IMR-90 (cell line): ENCODE measurements at places on chromosomes 7 and 10. TPM values are rescaled to one million over a fixed set of nuclear protein-coding genes. Genes with fewer than 3 reads are reported as not detected.

- DNase-seq: no peak
These were observed 82.8 kb downstream of the MAPK8 start for GRCh38 chr10:48389272-48389671.

- DNase-seq: no peak
These were observed 260.8 kb downstream of the SNX13 start for GRCh38 chr7:17679458-17679857.

- DNase-seq: no peak
These were observed 27.9 kb upstream of the WDR11 start for GRCh38 chr10:120823266-120823665.

DNA sequence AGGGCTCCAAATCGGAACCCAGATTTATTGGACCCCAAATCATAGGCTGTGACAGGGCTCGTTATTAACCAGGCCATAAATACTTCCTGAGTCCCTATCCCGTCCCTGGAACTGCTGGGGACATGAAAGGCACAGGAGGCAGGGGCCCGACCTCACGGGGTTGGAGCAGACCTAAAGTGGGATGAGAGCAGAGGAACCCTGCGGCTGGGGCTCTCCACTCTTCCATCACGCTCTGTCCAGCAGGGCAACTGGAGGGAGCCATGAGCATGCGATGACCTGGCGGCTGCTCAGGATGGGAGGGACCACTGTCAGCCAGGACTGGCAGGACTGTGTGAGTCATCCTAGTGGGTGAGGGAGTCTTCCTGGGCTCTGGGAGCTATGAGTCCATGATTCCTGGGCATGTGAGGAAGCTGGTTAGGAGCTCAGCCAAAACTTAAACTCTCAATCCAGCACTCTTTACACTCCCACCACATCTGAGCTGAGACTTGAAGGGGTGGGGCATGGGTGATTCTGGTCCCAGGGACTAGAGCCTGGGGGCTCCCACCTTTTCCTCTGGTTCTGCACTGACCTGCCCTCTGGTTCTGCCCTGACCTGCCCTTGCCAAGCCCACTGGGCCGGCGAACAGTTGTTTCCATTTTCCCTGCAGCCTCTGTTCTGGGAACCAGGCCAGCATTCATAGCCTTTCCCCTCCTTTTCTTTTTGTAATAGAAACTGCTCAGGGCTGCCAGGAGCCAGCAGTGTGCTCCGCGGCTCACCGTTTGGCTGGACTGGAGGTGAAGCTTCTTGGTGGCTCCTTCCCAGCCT, 47.1 kb downstream of the SYPL1 start:
- DNase-seq: peak; percentile 88

DNA sequence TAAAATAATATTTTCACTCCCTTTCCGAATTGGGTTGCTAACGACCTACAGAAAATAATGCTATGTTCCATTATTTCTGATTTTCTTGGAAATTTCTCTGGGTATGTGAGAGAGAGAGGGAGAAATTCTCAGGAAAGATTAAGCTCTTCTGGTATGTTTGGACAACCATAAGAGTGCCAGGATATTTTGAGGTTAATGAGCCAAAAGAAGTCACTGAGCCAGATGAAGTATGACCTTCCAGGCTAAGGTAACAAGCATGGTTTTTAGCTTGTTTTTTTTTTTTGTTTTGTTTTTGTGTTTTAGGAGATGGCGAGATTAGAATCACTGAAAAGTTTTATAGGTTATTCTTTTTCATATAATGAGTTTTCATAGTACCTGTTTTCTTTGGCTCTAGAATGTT, 171.0 kb upstream of the FOXP2 start:
- no peak for DNase-seq

DNA sequence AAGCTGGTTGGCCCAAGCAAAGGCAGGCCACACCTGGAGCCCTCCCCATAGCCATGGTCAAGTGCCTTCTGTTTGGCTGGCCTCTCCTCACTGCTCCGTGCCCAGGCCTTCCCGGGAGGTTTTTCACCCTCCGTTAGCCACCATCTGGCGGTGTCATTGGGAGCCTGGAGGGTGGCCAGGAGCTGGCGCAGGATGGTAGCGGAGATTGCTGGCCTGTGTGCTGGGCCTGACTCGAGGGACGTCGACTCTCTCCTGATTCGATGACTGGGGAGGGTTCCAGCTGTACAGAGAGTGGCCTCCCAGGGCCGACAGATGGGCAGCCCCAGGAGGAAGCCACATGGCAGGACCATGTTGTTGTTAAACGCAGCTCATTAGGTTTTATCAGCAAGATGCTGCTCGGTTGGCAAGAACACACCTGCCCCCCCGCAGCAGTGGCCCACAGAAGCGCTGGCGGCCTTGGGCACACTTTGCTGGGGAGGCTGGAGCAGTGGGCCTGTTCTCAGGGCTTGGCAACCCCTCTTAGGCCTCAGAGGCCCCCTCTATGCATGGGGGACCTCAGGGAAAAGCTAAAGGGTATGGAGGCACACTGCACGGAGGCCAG, 64.0 kb upstream of the CACUL1 start:
- DNase-seq: no peak

GRCh38 chr10:4127518-4128315, 342.7 kb upstream of the KLF6 start:
- DNase-seq: no peak

GRCh38 chr7:157540020-157540419, 203.2 kb downstream of the DNAJB6 start:
- DNase-seq: no peak

DNA sequence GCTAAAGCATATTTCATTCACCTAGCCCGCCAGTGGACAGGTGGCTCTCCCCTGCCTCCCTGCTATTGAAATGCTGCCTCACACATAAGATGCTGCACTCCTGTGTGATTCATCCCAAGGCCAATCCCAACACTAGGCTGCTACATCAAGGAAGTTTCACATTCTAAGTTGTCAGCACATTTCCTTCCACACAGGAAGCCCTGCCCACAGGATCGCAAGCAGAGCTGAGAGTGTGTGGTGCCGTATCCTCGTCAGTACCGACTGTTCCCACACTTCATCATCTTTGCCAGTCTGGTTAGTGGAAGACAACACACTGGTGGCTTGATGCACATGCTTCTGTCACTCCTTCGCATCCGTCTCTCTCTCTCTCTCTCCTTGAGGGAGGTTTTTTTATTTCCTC, 194.3 kb upstream of the PPP2R2D start:
- DNase-seq: no peak

DNA sequence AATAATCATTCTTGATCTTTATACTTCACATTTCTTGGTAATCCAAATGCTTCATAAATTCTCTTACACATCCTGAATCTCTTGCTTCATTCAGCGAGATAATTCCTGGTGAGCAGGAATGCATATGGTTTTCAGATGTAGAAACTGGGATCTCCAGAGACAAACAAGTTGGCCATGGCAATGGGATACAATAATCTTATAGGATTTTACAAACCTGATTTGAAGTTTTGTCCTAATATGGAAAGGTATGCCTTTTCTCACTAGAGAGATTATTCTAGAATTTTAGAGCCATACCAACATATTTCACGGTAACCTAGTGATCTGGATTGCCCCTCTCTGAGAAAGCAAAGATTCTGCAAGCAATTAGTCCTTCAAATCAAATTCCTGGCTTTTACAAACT, 13.1 kb upstream of the TRDMT1 start:
- no peak for DNase-seq

BNIP3 gene
- 134 and 252 TPM in 2 replicates for total RNA-seq

RAB11FIP2 gene
- total RNA-seq: 13.1 and 16.1 TPM in 2 replicates

SSBP1 gene
- 204 and 234 TPM in 2 replicates for total RNA-seq

ZNF3 gene
- 30.8 and 33.1 TPM in 2 replicates for total RNA-seq

PBLD gene
- total RNA-seq: 5.0 and 5.7 TPM in 2 replicates

PMPCB gene
- total RNA-seq: 66.7 and 72.8 TPM in 2 replicates

SPDYE3 gene
- not detected in 2 replicates for total RNA-seq

COL17A1 gene
- 0.18 and 0.83 TPM in 2 replicates for total RNA-seq

TMEM72 gene
- not detected in 2 replicates for total RNA-seq

PIP4K2A gene
- total RNA-seq: 18.1 and 21.9 TPM in 2 replicates

STEAP4 gene
- total RNA-seq: not detected in 2 replicates

COL28A1 gene
- total RNA-seq: under 0.01 TPM in 2 replicates
